Stimulated activated CD4-positive, alpha-beta T cell treated with anti-CD3 and anti-CD28 coated beads, Interleukin-2, amount 100 ng/mL, for 4 hours (primary cell): ENCODE measurements at places on chromosomes 6 and 20.

GRCh38 chr6:159973951-159974350 is 5.1 kb downstream of the IGF2R start:
- DNase-seq, result no peak

- DNase-seq, result no peak
These were observed 257.7 kb upstream of the OPRM1 start for GRCh38 chr6:153781306-153781705.

DNA sequence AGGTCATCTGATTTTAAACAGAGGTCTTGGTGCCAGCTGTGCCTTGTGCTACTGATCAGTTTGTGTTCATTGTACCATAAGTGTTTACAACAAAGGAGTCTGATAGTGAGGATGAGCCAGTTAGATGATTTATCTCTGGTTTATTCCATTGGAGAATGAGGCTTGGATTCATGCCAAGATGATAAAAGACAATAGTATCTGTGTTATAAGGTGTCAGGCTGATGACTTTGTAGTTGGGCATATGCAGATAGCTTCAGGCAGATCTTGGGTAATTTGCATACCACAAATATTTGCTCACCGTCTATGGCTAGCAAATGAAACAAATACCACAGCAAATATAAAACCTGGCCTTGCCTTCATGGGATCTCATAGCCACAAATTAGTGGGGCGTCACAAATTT is 43.3 kb upstream of the PHACTR2 start:
- no peak for DNase-seq

- DNase-seq, result no peak
These were observed 632.7 kb upstream of the ID4 start for GRCh38 chr6:19204445-19204844.

DNA sequence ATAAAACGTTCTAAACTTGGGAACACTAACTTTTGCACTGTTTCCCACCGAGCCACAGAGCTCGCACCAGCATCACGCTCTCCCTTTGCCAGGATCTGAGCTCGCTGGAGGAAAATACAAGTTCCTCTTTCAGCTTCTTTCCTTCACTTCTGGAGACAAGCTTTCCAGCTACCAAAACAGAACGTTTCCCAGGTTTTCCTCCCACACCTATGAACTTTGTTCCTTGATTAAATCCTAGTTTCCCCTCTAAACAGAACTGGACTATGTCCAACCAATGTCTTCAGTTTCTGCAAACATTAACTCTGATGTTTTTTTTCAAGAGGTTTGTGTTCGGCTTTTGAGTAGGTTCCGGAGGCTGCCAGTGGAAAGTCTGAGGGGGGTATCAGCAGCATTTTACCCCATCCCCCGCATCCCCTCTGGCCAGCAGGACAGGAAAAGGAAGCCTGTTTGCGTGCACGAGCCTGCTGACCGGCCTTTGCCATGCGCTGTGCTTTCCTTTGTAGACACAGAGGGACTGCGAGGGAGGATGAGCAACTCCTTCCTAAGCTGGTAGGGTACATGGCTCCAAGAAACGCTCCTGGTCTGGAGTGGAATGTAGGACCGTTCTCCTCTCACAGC is 135.5 kb downstream of the LY86 start:
- no peak for DNase-seq

DNA sequence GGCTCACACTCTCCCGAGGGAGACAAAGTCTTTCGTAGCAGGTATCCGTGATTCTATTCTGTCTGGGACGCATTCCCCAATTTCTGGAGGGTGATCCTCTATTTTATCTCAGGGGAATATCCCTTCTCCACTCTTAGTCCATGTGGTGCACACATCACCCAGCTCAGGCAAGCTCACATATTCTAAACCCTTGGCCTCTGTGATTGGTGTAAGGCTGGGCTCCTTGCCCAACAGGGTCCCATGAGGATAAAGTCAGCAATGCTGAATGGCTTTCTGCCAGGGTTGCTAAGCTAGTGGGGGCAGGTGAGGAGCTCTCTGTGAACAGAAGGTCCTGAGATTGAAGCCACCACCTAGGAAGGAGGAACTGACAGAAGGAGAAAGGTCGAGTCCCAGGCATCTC is 137.2 kb downstream of the CDH26 start:
- DNase-seq, result no peak

- DNase-seq, result no peak
These were observed 858.0 kb upstream of the FLRT3 start for GRCh38 chr20:15195378-15195777.

DNA sequence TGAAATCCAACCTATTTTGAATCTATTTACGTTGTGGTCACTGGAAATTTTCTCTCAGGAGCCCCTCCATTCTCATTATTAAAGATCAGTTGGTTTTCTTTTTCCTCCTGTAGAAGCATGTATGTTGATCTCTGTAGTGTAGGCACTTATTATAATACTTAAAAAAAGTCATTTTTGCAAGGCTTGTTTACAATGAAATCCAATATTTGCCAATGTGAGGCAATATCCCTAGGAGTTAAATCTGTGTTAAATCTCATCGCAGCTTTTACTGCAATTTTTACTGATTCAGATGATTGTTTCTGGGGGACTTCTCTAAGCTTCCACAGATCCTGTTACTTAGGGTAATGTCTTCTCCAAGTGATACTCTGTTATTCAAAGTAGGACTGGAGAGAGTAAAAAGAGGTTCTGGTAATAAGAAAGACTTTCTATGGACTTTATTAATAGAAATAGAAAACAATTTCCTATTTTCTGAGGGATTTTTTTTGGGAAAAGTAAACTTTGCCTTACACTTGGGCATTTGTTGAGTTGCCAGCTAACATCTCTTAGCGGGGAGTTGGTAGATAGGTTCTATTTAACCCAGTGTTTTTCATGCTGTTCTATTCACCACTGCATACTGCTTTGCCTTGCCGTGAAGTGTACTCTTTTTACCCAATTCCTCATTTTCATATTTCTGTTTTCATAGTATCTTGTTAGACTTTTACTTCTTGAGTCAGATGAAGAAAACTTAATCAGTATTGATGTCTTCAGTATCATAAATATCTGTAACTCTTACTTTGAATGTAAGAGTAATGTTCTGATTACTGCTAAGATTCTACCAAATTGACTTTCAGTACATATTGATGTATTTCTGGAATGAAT is 48.6 kb downstream of the CDKAL1 start:
- DNase-seq, result no peak

- no peak for DNase-seq
These were observed at the start of gene PPP1R14C for GRCh38 chr6:150142670-150143515. PPP1R14C (plus strand) TSS chr6:150143044; CDS start chr6:150143193, 149 bp downstream.

GRCh38 chr20:2535711-2536559 is 438 bp upstream of the TMC2 start:
- DNase-seq, result no peak

DNA sequence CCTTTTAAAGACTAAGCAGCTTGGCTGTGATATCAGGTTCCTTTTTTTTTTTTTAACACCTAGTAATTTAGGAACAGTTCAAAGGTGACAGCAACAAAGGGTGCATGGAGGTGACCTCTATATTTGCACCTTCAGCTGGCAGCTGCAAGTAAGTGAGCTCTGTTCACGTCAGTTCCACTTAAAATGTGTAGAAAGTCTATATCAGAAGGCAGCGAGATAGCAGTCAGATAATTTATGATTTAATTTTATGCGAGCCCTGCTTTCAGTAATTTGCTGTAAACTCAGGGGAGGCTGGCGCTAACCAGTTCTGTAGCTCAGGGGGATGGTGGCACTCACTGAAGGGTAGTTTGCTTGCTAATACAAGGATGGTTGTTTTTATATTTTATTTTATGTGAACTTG is 602.8 kb upstream of the MMS22L start:
- no peak for DNase-seq

GRCh38 chr20:3749689-3750531 is 17.4 kb downstream of the HSPA12B start:
- no peak for DNase-seq

- no peak for DNase-seq
These were observed 55.6 kb downstream of the KIAA0408 start for GRCh38 chr6:127403636-127404035.

DNA sequence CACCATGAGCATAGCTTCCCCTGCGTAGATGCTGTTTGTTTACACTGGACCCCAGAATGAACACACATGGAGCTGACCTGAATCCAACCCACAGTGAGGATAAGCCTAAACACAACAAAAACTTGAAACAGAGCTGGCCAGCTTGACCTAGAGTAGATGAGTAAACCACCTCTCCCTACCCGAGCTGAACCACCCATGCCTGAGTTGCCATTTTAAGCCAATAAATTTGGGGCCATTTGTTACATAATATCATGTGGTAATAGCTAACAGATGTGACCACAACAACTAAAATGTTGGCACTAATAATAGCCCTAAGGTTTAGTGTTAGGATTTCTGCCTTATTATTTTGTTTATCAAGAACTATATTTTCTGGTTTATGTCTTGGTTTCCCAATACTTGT is 103.2 kb upstream of the GRIK2 start:
- no peak for DNase-seq

GRCh38 chr20:8133310-8133768 is 1.3 kb downstream of the PLCB1 start:
- no peak for DNase-seq

GRCh38 chr20:16760431-16761304 is 12.5 kb downstream of the OTOR start:
- no peak for DNase-seq

GRCh38 chr20:58045579-58045978 is 182.9 kb downstream of the ANKRD60 start:
- DNase-seq, result no peak

DNA sequence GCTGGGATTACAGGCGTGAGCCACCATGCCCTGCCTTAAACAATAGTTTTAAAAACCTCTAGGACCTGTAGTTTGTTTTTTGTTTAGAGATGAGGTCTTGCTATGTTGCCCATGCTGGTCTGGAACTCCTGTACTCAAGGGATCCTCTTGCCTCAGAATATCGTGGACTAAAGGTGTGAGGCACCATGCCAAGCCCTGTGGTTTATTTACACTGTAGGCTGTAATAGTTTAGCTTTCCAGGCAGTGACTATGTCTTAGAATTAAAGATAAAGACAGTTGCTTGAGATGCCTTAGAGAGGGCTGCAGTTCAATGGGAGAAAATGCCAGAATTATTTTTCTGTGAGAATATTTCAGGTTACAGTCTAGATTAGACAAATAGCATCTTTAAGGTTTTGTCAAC is 72.9 kb downstream of the SGK1 start:
- DNase-seq, result no peak

DNA sequence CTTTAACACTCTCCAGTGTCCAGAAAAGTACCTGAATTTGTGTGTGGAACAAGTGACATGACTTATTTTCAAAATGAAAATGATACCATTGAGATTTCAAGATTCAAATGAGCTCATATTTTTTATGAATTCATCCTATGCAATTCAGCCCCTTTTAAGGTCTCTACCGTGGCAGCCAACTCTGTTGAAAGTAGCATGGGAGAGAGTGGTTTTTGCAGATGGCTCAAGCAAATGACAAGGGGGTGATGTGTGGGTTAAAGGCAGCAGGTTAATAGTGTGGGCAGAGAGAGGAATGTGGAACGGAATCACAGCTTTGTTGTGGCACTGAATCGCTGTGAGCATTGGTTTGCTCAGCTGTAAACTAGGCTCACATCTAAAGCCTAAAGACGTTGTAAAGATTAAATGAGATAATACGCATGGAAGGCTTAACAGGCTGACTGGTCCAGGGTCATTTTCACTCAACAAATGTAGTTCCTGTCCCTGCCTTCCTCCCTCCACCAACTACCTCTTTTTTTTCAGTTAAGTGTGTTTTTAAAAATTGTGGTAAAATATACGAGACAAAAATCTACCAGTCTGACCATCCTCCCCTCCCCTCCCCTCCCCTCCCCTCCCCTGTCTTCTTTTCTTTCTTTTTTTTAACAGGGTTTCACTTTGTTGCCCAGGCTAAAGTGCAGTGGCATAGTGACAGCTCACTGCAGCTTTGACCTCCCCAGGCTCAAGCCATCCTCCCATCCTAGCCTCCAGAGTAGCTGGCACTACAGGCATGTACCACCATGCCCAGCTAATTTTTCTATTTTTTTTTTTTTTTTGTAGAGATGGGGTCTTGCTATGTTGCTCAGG is 114.7 kb upstream of the ZNF217 start:
- DNase-seq, result peak; percentile 27

- DNase-seq, result no peak
These were observed 340.5 kb upstream of the PRDM1 start for GRCh38 chr6:105745464-105746129.

DNA sequence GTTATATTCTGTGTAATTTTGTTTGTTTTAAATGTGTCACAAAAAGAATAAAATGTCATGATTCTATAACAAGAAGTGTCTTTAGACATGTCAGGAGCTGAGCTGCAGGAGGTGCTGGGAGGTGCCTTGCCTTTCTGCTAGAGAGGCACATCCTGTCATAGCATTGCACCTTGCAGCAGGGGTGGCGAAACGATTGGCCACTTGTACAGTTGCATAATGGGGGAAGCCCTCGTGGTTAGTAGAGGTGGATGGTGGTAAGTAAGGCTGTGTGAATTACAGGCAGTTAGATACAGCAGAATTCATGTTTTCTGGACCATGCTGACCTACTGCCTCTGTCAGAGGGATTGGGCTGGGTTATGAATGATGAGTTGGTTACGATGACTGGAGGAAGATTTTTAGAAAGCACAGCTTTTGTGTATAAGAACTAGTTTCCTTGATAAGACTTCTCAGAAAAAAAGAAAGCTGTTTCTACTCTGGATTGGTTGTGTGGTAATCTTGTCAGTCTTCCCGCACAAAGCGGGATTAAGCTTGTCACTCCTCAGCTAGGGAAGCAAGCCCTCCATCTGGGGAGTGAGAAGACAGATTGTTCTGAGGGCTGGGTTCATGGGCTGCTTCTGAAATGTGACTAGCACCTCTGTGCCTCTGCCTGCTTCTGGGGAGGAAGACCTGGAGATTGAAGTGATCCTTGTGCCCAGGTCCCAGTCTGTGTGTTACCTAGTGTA is 74.9 kb downstream of the FOXO3 start:
- no peak for DNase-seq

DNA sequence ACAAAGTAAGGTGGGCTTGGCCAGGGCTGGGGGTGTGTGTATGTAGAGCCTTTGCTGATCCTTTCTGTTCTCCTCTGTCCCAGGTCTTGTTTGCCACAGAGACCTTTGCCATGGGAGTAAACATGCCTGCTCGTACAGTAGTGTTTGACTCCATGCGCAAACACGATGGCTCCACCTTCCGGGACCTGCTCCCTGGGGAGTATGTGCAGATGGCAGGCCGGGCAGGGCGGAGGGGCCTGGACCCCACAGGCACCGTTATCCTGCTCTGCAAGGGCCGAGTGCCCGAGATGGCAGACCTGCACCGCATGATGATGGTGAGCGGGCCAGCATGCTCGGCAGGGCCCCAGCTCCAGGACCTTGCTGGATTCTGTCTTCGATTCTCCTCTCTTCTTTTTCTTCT is 6.2 kb downstream of the DXO start:
- DNase-seq, result no peak
